ENCODE measurements at places on chromosomes 5 and 9. TPM values are rescaled to one million over a fixed set of nuclear protein-coding genes. Genes with fewer than 3 reads are reported as not detected.

DNA sequence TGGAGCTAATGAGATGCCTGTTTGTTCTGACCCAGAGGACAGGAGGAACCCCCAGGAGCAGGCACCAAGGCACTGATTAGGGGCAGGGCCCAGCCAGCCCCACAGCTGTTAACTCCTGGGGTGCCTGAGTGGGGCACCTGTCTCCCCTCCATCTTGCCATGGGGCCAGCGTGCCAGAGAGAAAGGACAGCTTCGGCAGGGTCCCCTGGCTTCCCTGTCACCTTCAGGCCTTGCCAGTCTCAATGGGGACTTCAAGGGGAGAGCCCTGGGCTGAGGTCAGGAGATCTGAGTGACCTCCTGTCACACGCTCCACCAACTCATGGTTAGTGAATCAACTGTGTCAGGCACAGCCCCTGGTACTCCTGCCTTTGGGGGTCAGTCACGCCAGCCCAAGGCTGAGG lies 152.7 kb upstream of the MVB12B start:
- peaks cover 2% of the 10 kb centered on the region for H3K27me3 ChIP-seq
- DNase-seq, result no peak

DNA sequence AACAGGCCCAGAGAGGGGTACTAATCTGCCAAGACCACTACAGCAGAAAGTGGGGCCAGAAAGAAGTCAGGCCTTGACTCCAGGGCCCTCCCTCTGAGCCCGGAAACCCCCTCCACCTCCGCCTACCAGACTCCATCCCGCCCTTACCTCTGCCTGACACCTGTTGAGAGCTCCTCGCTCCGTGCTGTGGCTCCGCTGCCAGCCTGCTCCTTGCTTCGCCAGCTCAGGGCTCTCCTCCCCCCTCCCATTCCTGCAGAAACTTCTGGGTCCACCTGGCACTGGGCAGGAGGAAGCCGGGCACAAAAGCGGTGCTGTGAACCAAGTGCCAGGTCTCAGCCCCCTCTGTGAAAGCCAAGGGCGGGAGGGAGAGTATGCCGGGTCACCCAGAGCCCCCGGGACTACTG lies 6.4 kb upstream of the ST6GALNAC6 start:
- H3K4me1 ChIP-seq, result peaks cover 14% of the 10 kb centered on the region
- DNase-seq, result no peak
- no peak overlapping the region for H3K4me3 ChIP-seq
- no peaks in the 10 kb centered on the region for H3K27me3 ChIP-seq
- peak overlapping the region; percentile 69 for H3K27ac ChIP-seq

- H3K4me1 ChIP-seq, result peaks cover 56% of the 10 kb centered on the region
- peak overlapping the region; percentile 77 for H3K27ac ChIP-seq
- H3K27me3 ChIP-seq, result no peaks in the 10 kb centered on the region
Measured at GRCh38 chr9:2631263-2631662, 9.7 kb downstream of the VLDLR start.

- no peaks in the 10 kb centered on the region for H3K36me3 ChIP-seq
- DNase-seq, result no peak
- no peaks in the 10 kb centered on the region for H3K4me1 ChIP-seq
- H3K4me3 ChIP-seq, result no peak overlapping the region
- H3K27ac ChIP-seq, result no peak overlapping the region
- no peaks in the 10 kb centered on the region for H3K27me3 ChIP-seq
Measured at GRCh38 chr5:5278201-5278814, 138.2 kb downstream of the ADAMTS16 start.

GRCh38 chr9:32930486-32930885 lies 70.9 kb downstream of the APTX start:
- no peaks in the 10 kb centered on the region for H3K27me3 ChIP-seq
- no peak for DNase-seq
- H3K4me1 ChIP-seq, result no peaks in the 10 kb centered on the region
- no peaks in the 10 kb centered on the region for H3K36me3 ChIP-seq

The GPR21 gene
- 1.3 TPM for total RNA-seq

GRCh38 chr5:30866142-30866541 lies 327.3 kb upstream of the CDH6 start:
- DNase-seq, result no peak
- no peaks in the 10 kb centered on the region for H3K27me3 ChIP-seq
- no peaks in the 10 kb centered on the region for H3K36me3 ChIP-seq
- H3K4me3 ChIP-seq, result no peak overlapping the region
- H3K4me1 ChIP-seq, result no peaks in the 10 kb centered on the region

The JADE2 gene
- 44.5 TPM for total RNA-seq

- no peak for DNase-seq
- H3K4me1 ChIP-seq, result peaks cover 6% of the 10 kb centered on the region
- no peaks in the 10 kb centered on the region for H3K36me3 ChIP-seq
- no peak overlapping the region for H3K4me3 ChIP-seq
Measured at GRCh38 chr5:33291216-33292000, 149.4 kb upstream of the TARS1 start.

DNA sequence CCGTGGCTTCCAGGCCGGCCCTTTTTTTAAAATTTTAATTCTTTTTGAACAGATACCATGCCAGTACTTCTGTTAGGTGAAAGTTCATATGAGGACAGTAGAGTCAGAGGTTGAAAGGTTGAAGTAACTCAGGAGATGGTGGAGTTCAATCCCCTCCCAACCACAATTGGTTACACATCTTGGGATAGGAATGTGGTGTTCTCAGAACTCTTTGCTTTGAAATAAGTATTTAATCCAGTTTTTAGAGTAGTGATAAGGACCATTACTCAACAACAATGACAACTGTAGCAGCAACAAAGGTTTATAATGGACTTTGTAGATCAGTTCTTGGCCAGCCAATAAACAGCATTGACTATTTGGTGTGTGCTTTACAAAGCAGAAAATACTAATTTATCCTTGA lies 116.0 kb downstream of the ARHGAP26 start:
- H3K4me3 ChIP-seq, result no peak overlapping the region
- DNase-seq, result no peak
- H3K27me3 ChIP-seq, result no peaks in the 10 kb centered on the region
- H3K27ac ChIP-seq, result no peak overlapping the region
- no peaks in the 10 kb centered on the region for H3K4me1 ChIP-seq

GRCh38 chr5:170541146-170541769 lies 37.4 kb downstream of the KCNIP1 start:
- H3K27ac ChIP-seq, result no peak overlapping the region
- H3K27me3 ChIP-seq, result no peaks in the 10 kb centered on the region
- DNase-seq, result no peak
- no peaks in the 10 kb centered on the region for H3K4me1 ChIP-seq

GRCh38 chr5:17436761-17437221 lies 61.2 kb upstream of the TAF11L2 start:
- H3K27ac ChIP-seq, result no peak overlapping the region
- H3K4me3 ChIP-seq, result peak overlapping the region; percentile 15
- no peaks in the 10 kb centered on the region for H3K36me3 ChIP-seq
- no peaks in the 10 kb centered on the region for H3K27me3 ChIP-seq

GRCh38 chr9:131238402-131239021 lies 37.8 kb downstream of the FAM78A start:
- H3K4me1 ChIP-seq, result peaks cover 17% of the 10 kb centered on the region
- H3K27ac ChIP-seq, result peak overlapping the region; percentile 3
- peaks cover 5% of the 10 kb centered on the region for H3K36me3 ChIP-seq
- DNase-seq, result no peak
- H3K4me3 ChIP-seq, result peak overlapping the region; percentile 8
- no peaks in the 10 kb centered on the region for H3K27me3 ChIP-seq

GRCh38 chr5:39360471-39361111 lies 3.7 kb downstream of the C9 start:
- H3K36me3 ChIP-seq, result no peaks in the 10 kb centered on the region
- no peaks in the 10 kb centered on the region for H3K27me3 ChIP-seq

The TMEM252 gene
- not detected for total RNA-seq

The FAM221B gene
- total RNA-seq, result not detected

The VDAC1 gene
- total RNA-seq, result 412 TPM

DNA sequence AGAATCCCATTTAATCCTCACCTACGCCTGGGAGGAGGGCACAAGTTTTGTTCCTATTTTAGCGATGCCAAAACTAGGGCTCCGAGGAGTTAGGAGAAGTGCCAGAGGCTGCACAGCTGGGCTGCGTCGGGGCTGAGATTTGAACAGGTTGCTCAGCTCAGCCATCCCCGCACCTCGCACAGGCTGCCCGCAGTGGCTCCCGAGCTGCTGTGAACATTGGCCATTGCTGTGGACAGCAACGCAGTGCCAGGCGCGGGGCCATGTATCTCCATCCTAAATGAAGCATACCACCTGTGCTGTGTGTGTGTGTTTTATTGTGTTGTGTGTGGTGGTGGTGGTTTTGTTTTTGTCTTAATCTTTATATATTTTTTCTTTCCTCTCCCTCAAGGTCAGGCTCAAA lies 52.0 kb downstream of the AK8 start:
- H3K36me3 ChIP-seq, result no peaks in the 10 kb centered on the region
- DNase-seq, result no peak
- no peak overlapping the region for H3K4me3 ChIP-seq
- H3K4me1 ChIP-seq, result no peaks in the 10 kb centered on the region
- H3K27me3 ChIP-seq, result peaks cover 15% of the 10 kb centered on the region
- no peak overlapping the region for H3K27ac ChIP-seq

The SPATA31C1 gene
- not detected for total RNA-seq

DNA sequence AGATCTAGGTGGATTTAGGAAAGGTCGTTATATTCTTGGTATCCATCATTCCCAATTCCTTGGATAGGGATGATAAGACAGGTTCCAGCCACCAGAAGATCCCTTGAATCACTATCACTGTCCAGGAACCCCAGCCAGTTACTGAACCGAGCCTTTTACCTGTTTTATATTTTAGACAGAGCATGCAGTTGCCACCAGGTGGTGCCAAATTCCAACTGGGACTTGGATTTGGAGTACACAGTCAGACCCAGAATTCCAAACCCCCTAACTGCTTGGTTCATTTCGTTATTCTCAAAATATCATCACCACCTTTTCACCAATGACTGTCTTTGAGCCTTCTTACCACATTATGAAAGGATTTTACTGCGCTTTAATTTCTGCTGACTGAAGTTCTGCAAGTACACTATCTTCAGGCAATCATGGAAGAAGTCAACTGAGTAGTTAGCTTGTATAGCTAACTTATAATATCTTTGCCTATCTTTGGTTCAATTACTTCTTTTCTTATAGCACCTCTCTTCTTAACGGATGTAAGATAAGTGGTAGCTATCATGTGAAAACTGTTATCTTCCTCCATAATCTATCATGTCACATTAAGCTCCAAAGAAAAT lies 191.8 kb downstream of the PRR16 start:
- no peaks in the 10 kb centered on the region for H3K4me1 ChIP-seq
- no peak for DNase-seq
- H3K27me3 ChIP-seq, result no peaks in the 10 kb centered on the region
- H3K27ac ChIP-seq, result no peak overlapping the region

- H3K4me3 ChIP-seq, result no peak overlapping the region
- peaks cover 25% of the 10 kb centered on the region for H3K4me1 ChIP-seq
- H3K27ac ChIP-seq, result no peak overlapping the region
- H3K36me3 ChIP-seq, result no peaks in the 10 kb centered on the region
- DNase-seq, result no peak
Measured at GRCh38 chr5:163444526-163444925, 7.1 kb downstream of the CCNG1 start.

DNA sequence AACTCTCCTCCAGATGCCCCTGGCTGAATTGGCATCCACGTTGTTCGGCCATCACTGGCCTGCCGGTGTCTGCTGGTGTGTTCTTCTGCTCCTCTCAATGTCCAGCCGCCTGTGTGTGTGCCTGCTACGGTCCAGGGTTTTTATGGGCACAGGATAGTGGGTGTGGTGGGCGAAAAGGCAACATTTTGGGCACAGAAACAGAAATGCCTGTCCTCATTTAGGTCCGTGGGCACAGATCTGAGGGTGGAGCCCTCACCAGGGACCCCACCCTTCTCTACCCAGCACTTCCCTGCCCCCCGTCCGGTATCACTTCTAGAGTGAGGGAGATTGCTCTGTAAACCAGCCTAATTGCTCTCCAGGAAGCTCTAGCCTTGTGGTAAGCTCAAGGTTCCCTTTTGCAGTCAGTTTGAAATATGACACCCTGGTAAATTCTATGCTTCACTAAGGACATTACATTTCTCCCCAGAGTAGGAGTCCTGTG lies 410.1 kb downstream of the MAT2B start:
- no peaks in the 10 kb centered on the region for H3K36me3 ChIP-seq
- no peak overlapping the region for H3K4me3 ChIP-seq
- no peak overlapping the region for H3K27ac ChIP-seq
- no peaks in the 10 kb centered on the region for H3K27me3 ChIP-seq

GRCh38 chr5:61280205-61280604 lies 51.9 kb upstream of the ZSWIM6 start:
- H3K36me3 ChIP-seq, result no peaks in the 10 kb centered on the region
- no peak overlapping the region for H3K4me3 ChIP-seq
- no peaks in the 10 kb centered on the region for H3K27me3 ChIP-seq
- H3K4me1 ChIP-seq, result peaks cover 7% of the 10 kb centered on the region
- no peak overlapping the region for H3K27ac ChIP-seq
- no peak for DNase-seq

The TEX48 gene
- not detected for total RNA-seq

DNA sequence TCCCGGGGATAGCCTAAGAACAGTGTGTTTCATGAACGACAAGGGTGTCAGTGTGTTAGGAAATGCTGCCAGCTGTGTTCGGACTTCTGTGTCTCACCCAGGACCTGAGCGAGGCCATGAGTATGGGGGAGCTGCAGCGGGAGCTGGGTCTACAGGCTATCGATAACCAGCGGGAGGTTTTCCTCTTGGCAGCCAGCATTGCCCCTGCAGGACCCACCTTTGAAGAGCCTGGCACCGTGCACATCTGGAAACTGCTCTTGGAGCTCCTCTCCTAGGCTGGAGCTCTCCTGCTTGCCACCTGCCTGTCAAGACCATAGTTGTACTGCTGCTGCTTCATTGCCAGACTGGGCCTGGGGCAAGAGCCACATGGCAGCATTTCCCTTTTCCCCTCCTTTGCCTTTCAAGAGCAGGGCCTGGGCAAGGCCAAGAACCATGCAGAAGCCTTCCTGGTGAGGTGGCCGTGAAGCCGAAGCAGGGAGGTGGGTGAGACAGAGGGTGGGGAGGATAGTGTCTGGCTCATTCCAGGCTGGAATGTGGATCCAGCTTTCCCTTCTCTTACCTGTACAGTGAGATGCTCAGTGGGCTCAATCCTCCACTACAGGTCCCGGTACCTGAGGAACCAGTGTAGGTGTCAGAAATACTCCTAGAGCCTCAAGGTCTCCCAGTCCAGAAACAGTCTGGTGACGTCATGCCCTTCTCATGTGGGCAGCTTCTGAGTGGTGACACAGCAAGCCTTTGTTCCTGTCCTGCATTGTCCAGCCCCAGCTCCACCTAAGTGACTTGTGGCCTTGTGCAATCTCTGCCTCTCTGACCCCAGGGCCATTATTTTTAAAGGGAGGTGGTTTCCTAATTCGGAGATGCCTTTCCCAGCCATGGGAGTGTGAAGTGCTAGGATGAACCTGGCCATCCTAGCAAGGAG lies 6.6 kb downstream of the ARL10 start:
- no peaks in the 10 kb centered on the region for H3K27me3 ChIP-seq
- H3K36me3 ChIP-seq, result no peaks in the 10 kb centered on the region
- peak overlapping the region; percentile 95 for H3K27ac ChIP-seq
- H3K4me3 ChIP-seq, result no peak overlapping the region
- peaks cover 59% of the 10 kb centered on the region for H3K4me1 ChIP-seq

DNA sequence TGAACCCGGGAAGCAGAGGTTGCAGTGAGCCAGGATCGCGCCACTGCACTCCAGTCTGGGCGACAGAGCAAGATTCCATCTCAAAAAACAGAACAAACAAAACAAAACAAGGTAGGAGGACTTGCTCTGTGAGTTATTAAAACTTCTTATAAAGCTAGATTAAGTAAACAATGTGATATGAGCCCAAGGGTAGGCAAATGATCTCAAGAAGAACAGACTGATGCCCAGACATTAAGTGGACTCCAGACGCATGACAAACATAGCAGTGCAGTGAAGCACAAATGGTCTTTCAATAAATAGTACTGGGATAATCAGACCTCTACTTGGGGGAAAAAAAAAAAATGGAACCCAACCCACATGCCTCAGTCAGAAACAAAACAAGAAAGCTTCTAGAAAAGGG lies 45.7 kb downstream of the SETX start:
- H3K27ac ChIP-seq, result no peak overlapping the region
- no peak overlapping the region for H3K4me3 ChIP-seq
- no peaks in the 10 kb centered on the region for H3K36me3 ChIP-seq
- no peak for DNase-seq
